ENCODE measurements at places on chromosomes 5 and 9. TPM values are rescaled to one million over a fixed set of nuclear protein-coding genes. Genes with fewer than 3 reads are reported as not detected.
A peak's percentile ranks its signal among the peaks of the same experiment; 100 is the strongest.

DNA sequence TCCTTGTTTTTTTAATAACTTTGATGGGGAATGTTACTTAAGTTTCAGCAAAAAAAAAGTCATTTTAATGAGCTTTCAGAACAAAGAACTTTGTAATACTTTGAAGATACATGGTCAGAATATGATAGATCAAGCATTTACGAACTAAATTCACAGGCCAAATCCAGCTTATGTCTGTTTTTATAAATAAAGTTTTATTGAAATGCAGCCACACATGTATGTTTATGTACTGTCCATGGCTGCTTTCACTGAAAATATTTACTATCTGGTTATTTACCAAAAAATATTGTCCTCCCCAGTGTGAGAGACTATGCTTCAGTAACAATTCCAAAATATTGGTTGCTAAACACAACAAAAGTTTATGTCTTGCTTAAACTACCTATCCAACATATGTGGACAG, 366.7 kb downstream of the PIK3R1 start:
- H3K27ac ChIP-seq, result no peak overlapping the region
- no peaks in the 10 kb centered on the region for H3K36me3 ChIP-seq
- no peak for DNase-seq
- H3K4me1 ChIP-seq, result no peaks in the 10 kb centered on the region
- no peaks in the 10 kb centered on the region for H3K27me3 ChIP-seq
- no peak overlapping the region for H3K4me3 ChIP-seq

DNA sequence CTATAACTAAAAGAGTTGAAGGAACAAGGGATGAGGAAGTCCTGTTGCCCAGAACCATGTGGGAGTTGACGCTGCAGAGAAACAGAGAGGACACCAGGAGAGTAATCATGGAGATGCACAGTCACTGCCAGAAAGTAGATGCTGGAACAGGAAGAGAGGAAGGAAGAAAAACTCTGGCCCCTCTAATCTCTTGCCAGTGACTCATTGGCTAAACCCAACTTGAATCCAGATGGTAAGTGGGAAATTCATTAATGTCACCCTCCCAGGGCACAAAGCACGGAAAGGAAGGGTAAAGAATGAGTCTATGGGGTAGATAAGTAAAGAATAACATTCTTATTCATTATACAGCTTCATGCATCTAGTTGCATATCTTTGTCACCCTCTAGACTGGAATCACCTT, 631.9 kb downstream of the PRELID2 start:
- H3K4me1 ChIP-seq, result no peaks in the 10 kb centered on the region
- H3K27me3 ChIP-seq, result no peaks in the 10 kb centered on the region
- H3K36me3 ChIP-seq, result no peaks in the 10 kb centered on the region
- DNase-seq, result no peak
- H3K4me3 ChIP-seq, result no peak overlapping the region

Gene LCP2
- 127 TPM for polyA plus RNA-seq

- H3K27ac ChIP-seq, result no peak overlapping the region
- H3K4me1 ChIP-seq, result no peaks in the 10 kb centered on the region
- no peak overlapping the region for H3K4me3 ChIP-seq
- no peaks in the 10 kb centered on the region for H3K36me3 ChIP-seq
- no peak for DNase-seq
- H3K27me3 ChIP-seq, result no peaks in the 10 kb centered on the region
These were observed 173.9 kb downstream of the HSPA4 start for GRCh38 chr5:133225671-133226152.

- no peak for DNase-seq
- no peaks in the 10 kb centered on the region for H3K4me1 ChIP-seq
- no peaks in the 10 kb centered on the region for H3K27me3 ChIP-seq
- no peaks in the 10 kb centered on the region for H3K36me3 ChIP-seq
- H3K4me3 ChIP-seq, result no peak overlapping the region
These were observed 529.5 kb upstream of the ZNF462 start for GRCh38 chr9:106333481-106333880.

Gene LOX
- 3.7 TPM for polyA plus RNA-seq

- H3K4me3 ChIP-seq, result no peak overlapping the region
- DNase-seq, result no peak
These were observed 825.5 kb downstream of the TLR4 start for GRCh38 chr9:118529624-118530214.

DNA sequence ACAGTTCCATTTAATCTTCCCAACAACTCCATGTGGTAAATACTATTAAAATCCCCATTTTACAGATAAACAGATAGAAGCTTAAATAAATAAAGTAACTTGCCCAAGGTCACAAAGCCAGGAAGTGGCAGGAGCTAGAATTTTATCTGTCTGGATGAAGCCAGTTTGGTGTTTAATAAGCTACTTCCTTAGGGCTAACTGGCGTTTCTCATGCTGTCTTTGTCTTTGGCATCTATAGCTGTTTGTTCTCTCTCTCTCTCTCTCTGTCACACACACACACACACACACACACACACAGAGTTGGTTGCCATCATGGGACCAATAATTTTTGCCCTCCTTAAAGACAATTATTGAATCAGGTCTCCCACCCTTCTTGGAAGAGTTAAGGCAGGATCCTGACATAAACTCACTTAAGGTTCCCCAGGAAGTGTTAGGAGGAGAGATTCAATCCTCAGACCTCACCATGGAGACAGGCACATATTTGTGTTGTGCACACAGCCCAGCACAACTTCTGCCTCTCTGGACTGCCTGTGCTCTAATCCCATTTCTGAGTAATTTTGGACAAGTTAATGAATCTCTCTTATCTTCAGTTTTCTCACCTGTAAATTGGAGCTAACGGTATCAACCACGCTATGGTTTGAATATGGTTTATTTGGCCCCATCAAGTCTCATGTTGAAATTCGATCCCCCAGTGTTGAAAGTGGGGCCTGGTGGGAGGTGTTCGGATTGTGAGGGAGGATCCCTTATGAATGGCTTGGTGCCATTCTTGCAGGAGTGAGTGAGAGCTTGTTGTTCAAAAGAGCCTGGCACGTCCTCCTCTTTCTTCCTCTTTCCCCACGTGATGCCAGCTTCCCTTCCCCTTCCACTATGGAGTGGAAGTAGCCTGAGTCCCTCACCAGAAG, 8.3 kb upstream of the ADRA1B start:
- H3K27me3 ChIP-seq, result no peaks in the 10 kb centered on the region
- no peak overlapping the region for H3K4me3 ChIP-seq
- no peaks in the 10 kb centered on the region for H3K36me3 ChIP-seq
- DNase-seq, result no peak

DNA sequence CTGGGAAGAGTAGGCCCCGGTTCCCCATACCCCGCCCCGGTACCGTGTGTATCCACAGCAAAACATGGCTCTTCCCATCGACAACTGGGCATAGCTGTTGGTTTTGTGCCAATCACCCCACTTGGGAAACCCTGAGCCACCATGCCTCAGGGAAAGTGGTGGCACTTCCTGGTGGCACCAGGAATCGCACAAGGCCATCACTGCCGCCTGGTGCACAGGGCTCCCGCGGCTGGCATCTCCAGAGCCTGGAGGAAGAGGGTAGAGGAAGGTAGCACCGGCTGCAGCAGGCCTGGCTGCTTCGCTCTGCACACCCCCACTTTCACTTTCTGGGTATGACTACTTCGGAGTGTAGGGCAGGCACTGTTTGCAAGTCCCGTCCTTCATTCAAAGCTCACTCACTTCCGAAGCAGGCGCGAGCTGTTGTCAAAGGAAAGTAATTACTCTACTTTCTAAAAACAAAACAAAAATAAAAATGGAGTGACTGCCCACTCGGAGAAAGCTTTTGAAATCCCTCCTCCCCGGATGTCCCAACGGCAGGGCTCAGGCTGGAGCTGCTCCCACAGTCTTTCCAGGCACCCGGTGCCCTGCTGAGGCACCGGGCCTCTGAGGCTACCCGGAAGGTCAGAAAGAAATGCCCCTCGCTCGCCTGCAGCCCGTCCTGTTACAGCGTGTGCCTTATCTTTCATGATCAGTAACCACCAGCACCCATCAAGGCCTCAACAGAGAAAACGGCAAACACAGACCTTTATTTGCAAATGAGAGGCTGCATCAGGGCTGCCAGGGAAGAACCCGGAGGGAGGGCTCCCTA, 2.0 kb downstream of the BRD3 start:
- H3K4me3 ChIP-seq, result peak overlapping the region; percentile 32
- no peaks in the 10 kb centered on the region for H3K36me3 ChIP-seq
- peaks cover 2% of the 10 kb centered on the region for H3K27me3 ChIP-seq
- peak overlapping the region; percentile 85 for H3K27ac ChIP-seq
- peak; percentile 62 for DNase-seq

DNA sequence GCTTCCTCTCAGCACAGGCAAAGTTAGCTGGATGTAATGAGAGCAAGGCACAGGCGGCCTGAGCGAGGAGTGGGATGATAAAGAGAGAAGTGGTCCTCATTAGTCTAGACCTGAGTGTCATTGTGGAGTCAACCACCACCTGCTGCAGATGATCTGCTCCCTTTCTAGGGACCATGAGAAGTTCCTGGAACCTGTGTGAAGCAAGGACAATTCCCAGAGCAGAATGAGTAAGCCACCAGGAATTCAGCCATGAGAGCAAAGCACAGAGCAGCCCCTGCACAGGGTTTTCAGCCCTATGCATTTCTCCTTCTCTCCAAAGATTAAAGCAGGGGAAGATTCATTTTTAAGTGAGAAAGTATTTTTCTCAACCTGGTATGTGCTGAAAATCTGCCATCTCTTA, 146.8 kb upstream of the SPEF2 start:
- H3K4me3 ChIP-seq, result no peak overlapping the region
- H3K4me1 ChIP-seq, result no peaks in the 10 kb centered on the region
- H3K27me3 ChIP-seq, result no peaks in the 10 kb centered on the region
- no peaks in the 10 kb centered on the region for H3K36me3 ChIP-seq
- no peak for DNase-seq

Gene LCN1
- not detected for polyA plus RNA-seq

GRCh38 chr9:98773721-98774120, 22.6 kb downstream of the ANKS6 start:
- H3K36me3 ChIP-seq, result peaks cover 38% of the 10 kb centered on the region
- no peak for DNase-seq
- H3K27ac ChIP-seq, result no peak overlapping the region
- no peaks in the 10 kb centered on the region for H3K4me1 ChIP-seq
- no peaks in the 10 kb centered on the region for H3K27me3 ChIP-seq
- H3K4me3 ChIP-seq, result no peak overlapping the region

Gene MEIKIN
- 0.08 TPM for polyA plus RNA-seq

DNA sequence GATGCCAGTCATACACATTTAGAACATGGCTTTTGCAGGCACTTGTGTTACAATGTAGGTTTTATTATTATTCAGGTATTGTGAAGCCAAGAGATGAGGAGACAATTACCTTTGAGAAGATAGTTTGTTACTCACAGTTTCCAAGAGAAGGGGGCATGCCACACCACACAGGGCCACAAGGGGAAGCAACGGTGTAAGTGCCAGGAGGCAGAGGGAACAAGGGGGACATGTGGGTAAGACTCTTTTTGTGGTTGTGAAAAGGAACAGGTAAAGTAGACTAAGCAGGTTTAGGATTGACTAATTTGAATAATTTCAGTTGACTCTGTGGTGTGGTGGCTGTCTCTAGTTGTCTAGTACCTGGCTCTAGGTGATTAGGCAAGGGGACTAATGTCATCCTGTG, 191.2 kb downstream of the TRPM6 start:
- DNase-seq, result no peak
- no peaks in the 10 kb centered on the region for H3K27me3 ChIP-seq
- no peak overlapping the region for H3K27ac ChIP-seq
- H3K4me3 ChIP-seq, result no peak overlapping the region
- H3K4me1 ChIP-seq, result no peaks in the 10 kb centered on the region

DNA sequence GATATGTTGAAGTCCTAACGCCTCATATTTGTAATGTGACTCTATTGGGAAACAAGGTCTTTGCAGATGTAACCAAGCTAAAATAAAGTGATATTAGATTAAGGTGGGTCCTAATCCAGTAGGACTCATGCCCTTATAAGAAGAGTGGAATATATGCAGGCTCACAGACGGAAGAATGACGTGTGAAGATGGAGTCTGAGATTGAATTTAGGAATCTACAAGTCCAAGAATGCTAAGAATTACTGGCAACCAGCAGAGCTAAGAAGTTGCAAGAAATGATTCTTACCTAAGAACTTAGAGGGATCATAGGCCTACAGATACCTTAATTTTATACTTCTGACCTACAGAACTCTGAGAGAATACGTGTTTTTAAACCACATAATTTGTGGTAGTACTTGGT, 350.0 kb upstream of the ST8SIA4 start:
- no peak overlapping the region for H3K4me3 ChIP-seq
- H3K27me3 ChIP-seq, result no peaks in the 10 kb centered on the region
- no peaks in the 10 kb centered on the region for H3K4me1 ChIP-seq
- DNase-seq, result no peak

DNA sequence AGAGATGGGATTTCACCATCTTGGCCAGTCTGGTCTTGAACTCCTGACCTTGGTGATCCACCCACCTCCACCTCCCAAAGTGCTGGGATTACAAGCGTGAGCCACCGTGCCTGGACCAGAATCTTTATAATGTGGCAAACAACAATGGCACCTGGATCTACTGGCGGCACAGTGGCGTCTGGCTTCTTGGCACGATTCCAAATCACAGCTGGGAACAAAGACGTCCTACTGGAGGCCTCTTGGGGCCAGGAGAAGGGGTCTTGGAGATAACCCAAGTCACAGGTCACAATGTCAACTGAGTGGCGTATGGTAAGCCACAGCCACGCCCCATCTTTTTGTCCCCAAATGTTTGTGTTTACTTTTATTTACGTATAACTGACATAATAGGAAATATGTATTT, 77.8 kb upstream of the RAPGEF1 start:
- no peaks in the 10 kb centered on the region for H3K27me3 ChIP-seq
- H3K4me3 ChIP-seq, result no peak overlapping the region
- no peaks in the 10 kb centered on the region for H3K4me1 ChIP-seq
- H3K27ac ChIP-seq, result no peak overlapping the region

- no peaks in the 10 kb centered on the region for H3K27me3 ChIP-seq
- no peak overlapping the region for H3K27ac ChIP-seq
- DNase-seq, result no peak
- no peak overlapping the region for H3K4me3 ChIP-seq
These were observed 1095.2 kb upstream of the EDIL3 start for GRCh38 chr5:85479849-85480248.

Gene TCF7
- polyA plus RNA-seq, result 3.1 TPM
